ENCODE measurements at places on chromosomes 4 and X. TPM values are rescaled to one million over a fixed set of nuclear protein-coding genes. Genes with fewer than 3 reads are reported as not detected.

The IL2RG gene
- 347 TPM for total RNA-seq

The MAGEA9B gene
- not detected for total RNA-seq

DNA sequence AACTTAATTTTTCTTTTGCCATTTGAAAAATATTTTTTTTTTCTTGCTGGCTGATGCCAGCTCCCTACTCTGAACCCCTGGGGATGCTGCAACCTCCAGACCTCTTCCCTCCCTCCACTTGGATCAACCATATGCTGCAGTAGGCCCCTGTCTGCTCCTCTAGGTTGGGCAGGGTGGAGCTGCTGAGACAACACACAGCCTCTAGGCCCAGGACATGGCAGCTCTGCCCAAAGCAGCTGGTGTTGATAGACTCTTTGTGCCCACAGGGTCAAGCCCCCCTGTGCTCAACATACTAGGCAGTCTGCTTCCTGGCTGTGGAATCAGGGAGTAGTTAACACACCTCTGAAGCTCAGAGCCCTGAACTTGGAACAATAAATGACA is 19.9 kb upstream of the CLNK start:
- no peak for DNase-seq

DNA sequence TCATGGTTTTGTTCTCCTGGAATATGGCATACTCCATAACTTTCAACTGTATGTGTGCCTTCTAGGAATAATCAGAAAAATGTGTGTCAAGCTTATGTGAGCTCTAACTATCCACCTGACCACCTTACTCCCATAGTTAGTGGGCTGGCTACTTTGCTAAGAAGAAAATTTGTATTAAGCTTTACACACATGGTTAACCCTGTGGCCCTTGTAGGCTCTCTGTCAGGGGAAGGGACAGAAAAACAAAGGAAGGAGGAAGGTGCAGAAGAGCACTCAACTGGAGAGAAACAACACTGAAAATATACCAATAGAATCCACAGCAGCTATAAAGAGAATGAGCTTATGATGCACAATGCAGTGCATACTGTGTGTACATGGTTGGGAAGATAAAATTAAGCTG is 84.6 kb downstream of the PPP3CA start:
- DNase-seq = no peak

- no peak for DNase-seq
Measured at GRCh38 chrX:136256026-136256425, 4.8 kb upstream of the MAP7D3 start.

GRCh38 chr4:68599150-68599549 is 23.0 kb upstream of the UGT2B17 start:
- DNase-seq = no peak

DNA sequence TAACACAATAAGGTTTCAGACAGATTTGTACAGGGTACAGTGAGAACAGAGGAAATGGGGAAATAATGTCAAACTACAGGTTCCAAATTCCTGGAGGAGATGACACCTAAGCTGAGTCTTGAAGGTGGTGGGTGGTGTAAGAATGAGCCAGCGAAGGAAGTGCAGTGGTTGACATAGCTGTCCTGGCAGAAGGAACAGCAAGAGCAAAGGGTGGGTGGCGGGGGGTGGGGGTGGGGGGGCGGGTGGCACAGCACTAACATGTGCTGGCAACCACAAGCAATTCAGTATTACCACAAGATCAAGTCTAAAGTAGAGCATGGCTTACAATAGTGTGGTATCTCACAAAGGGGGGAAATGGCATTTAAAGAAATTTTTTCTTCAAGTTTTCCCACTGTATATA is 13.1 kb upstream of the G3BP2 start:
- no peak for DNase-seq

DNA sequence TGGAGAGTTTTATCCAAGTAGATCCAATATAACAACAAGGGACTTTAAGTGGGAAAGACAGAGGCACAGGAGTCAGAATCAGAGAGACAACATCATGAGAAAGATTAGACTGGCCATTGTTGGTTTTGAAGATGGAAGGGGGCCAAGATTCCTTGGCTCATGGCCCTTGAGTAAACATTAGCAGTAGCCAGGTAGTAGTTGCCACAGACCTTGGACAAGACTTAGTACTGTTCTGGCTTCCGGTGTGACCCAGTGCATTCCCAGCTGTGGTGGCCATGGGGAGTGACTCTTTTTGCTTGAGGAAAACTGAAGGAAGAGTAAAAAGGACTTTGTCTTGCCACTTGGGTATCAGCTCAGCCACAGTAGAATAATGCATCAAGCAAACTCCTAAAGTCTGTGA is 462.2 kb upstream of the CPXCR1 start:
- no peak for DNase-seq

DNA sequence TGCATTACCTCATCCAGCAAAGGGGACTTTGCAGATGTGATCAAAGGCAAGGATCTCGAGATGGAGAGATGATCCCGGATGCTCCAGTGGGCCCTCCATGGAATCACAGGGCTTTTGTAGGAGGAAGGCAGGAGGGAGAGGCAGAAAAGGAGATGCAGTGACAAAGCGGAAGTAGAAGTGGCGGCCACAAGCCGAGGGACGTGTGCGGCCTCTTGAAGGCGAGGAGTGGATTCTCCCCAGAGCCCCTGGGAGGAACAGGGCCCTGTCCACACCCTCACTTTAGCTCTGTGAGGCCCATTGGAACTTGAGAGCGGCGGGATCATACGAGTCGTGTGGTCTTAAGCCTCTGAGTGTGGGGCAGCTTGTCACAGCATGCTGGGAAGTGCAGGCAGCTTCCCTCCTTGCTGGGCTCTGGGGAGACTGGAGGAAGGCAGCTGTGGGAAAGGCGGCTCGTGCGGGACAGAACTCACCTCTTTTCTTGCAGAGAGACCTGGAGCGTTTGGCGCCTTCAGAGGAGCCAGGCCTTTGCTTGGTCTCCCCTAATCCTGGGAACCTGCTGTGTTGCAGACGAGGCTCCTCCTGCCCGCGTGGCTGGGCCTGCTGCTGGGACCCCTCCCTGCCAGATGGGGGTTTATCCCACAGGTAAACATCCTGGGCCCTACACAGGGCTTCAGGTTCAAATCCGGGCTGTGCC is 10.2 kb downstream of the SH3TC1 start:
- no peak for DNase-seq

- DNase-seq = no peak
Measured at GRCh38 chrX:86047936-86048280, 550 bp upstream of the CHM start.

DNA sequence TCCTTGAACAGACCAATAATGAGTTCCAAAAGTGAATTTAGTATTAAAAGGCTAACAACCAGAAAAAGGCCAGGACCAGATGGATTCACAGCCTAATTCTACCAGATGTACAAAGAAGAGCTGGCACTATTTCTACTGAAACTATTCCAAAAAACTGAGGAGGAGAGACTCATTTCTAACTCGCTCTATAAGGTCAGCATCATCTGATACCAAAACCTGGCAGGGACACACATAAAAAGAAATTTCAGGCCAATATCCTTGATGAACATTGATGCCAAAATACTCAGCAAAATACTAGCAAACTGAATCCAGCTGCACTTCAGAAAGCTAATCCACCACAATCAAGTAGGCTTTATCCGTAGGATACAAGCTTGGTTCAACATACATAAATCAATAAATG is 35.8 kb upstream of the USP46 start:
- DNase-seq = no peak

DNA sequence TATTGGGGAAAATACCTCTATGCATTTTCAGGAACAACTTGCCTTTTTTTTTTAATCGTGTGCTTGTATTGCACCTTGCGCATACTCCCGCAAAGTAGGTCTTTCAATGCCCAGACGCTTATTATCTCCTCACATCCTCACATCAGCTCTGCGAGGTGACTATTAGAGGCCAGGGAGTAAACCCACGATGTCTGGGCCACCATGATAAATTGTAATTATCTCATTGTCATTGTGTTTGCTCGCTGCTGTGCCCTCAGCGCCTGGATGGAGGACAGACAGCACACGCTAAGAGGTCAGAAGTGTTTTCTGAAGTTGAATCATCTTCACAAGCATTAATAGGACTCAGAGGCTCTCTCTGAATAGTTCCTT is 1.0 kb upstream of the RELL1 start:
- no peak for DNase-seq

- DNase-seq = no peak
Measured at GRCh38 chr4:87327136-87327535, 4.5 kb upstream of the HSD17B13 start.

- DNase-seq = no peak
Measured at GRCh38 chrX:132758759-132759158, 199.7 kb downstream of the HS6ST2 start.

DNA sequence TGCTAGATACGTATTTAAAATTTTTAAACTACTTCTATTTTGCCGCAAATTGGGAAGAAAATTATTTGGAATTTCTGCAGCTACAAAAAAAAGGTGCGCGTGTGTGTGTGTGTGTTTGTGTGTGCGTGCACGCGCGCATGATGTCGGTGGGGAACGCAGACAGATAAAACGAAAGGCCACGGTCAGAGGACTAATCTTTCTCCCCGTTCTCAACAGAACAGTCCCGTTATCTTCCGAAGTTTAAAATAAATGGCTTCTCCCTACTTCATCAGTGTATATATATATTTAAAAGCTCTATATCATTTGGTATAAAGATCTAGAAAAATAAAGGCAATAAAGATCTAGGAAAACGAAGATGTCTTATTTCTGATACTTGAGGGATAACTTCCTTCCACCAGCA is 1.5 kb downstream of the MGARP start:
- no peak for DNase-seq

All from T-helper 17 cell (primary cell).